Right forelimb (tissue), 1 donor: ENCODE measurements at places on chromosomes 3 and 15.

DNA sequence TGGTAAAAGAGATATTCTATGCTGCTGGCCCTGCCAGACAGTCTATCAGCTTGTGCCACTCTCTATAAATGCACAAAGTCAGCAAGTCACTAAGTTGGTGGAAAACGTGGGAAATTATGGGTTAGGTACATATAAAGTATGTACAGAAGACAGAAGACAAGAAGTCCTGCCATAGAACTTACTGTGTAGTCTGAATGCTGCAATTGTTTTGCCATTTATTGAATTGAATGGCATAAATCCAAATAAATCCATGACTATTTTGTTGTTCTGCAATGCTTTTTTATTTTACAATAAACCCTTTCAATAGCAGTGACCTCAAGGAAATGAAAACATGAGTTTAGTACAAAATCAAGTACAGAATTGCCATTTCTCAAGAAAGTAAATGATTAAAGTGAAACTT, 34.1 kb upstream of the TM4SF1 start:
- DNase-seq = no peak

GRCh38 chr3:168989396-168989795, 674.1 kb downstream of the MECOM start:
- no peak for DNase-seq

DNA sequence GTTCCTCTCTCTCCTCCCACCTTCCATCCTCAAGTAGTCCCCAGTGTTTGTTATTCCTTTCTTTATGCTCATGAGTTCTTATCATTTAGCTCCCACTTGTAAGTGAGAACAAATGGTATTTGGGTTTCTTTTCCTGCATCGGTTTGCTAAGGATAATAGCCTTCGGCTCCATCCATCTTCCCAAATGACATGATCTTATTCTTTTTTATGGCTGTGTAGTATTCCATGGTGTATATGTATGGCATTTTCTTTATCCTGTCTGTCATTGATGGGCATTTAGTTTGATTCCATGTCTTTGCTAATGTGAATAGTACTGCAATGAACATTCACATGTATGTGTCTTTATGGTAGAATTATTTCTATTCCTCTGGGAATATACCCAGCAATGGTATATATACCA, 62.4 kb upstream of the CFAP161 start:
- no peak for DNase-seq

DNA sequence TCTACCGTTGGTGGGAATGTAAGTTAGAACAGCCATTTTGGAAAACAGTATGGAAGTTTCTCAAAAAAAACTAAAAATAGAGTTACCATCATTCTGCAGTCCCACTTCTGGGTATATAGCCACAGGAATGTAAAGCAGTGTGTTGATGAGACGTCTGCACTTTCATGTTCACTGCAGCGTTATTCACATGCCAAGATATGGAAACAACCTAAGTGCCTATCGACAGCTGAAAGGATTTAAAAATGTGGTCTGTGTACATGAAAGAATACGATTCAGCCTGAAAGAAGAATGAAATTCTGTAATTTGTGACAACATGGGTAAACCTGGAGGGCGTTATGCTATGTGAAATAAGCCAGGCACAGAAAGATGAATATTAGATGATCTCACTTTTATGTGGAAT, 157.7 kb downstream of the THSD4 start:
- no peak for DNase-seq

DNA sequence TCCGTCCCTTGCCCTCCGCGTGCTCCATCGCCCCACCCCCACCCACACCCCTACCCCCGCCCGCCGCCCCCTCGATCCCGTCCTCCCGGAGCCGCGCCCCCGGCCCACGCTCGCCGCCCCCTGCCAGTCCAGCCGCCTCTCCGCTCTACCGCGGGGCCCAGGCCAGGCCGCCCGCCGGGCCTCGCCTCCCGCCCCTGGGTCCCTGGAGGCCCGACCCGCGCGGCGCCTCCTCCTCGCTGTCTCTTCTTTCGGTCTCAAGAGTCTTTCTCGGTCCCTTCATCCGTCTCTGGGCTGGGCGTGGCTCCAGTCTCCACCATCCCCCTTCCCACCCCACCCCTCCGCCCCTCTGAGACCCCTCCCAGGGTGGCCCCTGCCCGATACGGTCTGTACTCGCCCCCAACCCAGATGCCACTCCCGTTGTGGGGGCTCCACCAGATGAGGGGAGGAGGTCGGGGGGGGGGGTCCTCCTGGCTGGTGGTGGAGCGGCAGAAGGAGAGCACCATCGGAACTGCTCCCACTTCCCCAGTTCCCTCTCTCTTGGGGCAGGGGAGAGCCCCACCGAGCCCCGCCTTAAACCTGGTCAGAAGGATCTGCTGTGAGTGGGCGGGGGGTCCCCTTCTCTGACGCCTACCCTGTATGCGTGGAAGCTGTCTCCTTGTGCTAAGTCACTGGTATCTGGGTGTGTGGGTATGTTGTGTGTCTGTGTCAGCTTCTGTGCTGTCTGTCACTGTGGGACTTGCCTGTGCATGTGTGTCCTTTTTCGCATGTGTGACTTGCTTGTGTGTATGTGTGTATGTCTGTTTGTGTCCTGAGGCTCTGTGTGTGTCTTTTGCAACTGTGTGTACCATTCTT, 1.0 kb downstream of the PRKCD start:
- DNase-seq = no peak

- no peak for DNase-seq
Observed at GRCh38 chr3:180253283-180253682, 216.5 kb upstream of the PEX5L start.
